ENCODE measurements at places on chromosomes 7 and 10.

DNA sequence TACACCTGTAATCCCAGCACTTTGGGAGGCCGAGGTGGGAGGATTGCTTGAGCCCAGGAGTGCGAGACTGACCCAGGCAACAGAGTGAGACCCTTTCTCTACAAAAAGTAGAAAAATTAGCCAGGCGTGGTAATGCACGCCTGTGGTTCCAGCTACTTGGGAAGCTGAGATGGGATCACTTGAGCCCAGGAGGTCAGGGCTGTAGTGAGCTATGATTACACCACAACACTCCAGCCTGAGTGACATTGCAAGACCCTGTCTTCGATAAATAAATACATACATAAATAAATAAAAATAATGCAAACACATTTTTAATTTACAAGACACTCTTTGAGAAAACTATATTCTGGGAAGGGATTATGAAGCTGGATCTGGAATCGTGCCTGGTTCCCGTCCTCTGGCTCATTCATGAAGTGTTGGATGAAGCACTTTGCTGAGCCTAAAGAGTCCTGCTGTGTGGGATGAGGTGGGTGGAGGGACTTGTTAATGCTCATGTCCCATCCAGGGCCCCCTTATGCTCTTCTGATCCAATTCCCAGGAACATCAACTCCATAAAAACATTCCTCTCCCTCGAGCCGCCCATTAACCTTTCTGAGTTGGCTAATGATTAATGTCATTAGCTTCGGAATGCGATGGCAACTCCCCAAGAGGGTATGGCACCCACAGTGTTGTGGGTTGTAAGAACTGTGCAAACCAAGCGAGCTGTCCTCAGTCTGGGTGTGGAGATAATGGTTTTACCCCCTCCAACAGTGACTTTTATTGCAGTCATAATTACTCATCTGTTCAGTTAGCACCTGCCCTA, 236.3 kb downstream of the BAMBI start:
- DNase-seq = no peak

- DNase-seq = no peak
Measured at GRCh38 chr10:98262571-98262970, 5.4 kb downstream of the LOXL4 start.

DNA sequence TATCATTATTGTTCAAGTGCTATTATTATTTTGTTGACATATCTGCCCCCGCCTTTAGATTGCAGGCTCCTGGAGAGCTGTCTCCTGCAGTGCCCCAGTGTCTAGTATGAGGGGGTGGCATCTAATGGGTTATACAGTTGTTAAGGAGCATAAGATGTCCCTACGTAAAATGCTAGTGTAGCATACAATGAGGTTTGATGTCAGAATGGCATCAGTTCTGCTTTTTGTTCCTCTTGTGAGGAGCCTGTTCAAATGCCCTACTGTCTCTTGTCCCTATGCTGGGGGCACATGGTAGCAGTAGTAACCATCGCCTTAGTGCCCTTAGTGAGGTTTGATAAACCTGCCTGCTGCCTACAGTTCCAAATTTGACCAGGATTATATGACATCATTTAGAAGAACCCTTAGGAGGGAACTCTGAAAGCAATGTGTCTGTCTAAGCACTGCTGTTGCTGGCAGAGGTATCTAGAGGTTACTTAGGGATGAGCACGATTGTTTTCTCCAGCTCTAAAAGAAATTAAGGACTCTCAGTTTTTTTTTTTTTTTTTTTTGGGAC, 9.7 kb downstream of the CREM start:
- no peak for DNase-seq

DNA sequence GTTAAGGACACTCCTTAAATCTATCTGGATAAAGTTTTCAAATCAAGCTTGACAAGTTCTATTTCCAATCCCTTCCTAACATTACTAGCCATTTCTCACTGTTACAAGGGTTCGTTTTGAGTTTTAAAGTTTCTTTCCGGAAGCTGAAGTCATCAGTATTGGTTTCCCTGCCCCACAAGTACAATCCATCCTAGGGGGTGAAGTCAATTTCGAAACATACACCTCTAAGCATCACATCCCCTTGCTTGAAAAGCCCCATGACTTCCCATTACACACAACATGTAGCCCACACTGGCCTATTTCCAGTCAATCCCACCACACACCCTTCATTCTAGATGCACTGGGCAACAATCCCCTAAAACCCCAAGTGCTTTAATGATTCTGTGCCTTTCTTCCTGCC, 13.0 kb downstream of the DPY19L1 start:
- DNase-seq = no peak

- DNase-seq = no peak
Measured at GRCh38 chr10:97896756-97897358, 47.2 kb downstream of the GOLGA7B start.

DNA sequence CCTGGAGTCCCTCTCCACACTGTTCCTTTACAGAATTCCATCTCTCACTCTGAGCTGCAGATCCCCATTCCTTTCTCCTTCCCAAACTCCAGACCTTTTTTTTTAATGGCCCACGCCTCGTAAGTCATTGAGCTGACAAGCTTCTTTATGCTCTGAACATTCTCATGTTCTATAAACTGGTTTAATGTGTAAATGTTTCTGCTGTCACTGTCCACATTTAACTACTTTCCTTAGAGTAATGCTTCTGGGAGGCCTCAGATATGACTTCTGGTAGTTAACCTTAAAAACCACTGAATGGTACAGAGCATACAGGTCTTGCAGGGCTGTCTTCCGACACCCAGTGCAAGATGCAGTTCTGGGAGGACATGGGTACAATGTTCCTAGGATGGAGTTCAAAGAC, 71.1 kb upstream of the CAMK2B start:
- no peak for DNase-seq

DNA sequence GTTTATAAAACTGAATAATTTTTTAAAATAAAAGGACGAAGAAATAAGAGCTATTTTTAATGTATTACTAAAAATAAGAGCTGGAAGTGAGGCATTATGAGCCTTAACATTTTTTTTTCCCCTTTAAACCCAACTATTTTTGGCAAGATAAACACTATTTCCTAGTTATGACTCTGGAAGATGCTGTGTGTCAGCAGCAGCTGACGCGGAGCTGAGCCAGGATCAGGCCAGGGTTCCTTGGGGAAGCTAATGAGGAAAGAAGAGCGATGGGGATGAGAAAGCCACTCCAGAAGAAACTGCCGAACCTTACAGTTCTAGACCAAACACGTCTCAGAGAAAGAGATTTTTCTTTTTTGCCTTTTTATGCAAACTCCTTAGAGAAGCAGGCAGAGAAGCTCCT, 85.9 kb downstream of the USP6NL start:
- no peak for DNase-seq

- DNase-seq = no peak
Measured at GRCh38 chr10:25555865-25556264, 378.2 kb upstream of the MYO3A start.

DNA sequence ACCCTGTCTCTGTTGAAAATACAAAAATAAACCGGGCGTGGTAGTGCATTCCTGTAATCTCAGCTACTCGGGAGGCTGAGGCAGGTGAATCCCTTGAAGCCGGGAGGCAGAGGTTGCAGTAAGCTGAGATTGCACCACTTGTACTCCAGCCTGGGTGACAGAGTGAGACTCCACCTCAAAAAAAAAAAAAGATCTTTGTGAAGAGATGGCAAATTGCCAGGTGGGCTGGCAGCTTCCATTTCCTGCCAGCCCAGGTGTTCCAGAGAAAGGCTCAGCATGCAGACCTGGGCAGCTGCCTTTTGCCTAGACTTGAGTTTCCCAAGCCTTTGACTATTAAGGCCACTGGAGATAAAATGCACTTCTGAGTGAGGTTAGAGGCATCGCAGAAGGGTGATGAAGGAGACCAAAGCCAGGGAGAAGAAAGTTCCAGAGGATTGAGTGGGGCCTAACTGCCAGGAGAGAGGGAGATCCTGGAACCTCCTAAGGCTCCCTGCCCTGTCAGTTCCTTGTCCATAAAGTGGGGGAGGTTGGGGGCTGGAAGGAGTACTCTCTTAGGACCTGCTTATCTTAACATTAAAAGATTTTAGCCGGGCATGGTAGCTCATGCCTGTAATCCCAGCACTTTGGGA, 10.0 kb upstream of the DDIT4 start:
- DNase-seq = no peak

DNA sequence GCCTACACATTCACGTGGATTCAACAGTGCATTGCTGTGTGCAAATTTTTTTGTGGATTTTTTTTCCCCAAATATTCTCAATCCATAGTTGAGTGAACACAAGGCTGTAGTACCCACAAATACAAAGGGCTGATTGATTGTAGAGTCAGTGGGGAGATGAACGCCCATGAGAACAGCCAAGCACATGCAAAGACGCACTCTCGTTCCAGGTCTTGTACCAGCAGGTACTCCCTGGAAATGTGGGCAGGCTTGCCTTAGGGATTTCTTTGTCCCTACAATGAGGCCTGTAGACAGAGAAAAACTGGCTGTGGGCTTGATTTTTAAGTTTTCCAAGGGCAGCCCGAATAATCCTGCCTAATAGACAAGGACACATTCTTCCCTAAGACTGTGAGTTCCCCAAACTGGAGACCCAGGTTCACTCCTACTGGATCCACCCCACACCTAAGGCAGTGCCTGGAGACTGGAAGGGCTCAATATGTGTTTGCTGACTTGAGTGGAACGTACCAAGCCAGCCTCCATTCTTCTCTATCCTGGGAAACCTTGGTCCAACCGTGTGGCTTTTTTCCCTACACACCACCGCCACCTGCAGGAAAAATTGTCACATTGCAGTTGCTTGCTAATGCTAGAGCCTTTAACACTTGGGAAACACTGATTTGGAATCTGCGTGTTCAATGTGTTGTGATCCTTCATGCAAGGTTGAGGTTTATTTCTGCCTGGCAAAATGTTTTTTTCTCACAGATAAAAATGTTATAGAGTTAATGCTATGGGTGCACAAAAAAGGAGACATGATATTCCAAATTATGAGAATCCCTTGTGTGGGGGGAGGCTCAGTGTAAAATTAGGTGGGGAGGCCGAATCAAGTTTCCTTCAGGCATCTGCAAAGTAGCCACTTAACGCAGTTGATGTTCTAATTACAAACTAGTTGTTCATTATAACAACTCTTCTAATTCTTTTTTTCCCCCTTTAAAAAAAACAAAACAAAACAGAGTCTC, 49.3 kb downstream of the PPP1R17 start:
- no peak for DNase-seq

DNA sequence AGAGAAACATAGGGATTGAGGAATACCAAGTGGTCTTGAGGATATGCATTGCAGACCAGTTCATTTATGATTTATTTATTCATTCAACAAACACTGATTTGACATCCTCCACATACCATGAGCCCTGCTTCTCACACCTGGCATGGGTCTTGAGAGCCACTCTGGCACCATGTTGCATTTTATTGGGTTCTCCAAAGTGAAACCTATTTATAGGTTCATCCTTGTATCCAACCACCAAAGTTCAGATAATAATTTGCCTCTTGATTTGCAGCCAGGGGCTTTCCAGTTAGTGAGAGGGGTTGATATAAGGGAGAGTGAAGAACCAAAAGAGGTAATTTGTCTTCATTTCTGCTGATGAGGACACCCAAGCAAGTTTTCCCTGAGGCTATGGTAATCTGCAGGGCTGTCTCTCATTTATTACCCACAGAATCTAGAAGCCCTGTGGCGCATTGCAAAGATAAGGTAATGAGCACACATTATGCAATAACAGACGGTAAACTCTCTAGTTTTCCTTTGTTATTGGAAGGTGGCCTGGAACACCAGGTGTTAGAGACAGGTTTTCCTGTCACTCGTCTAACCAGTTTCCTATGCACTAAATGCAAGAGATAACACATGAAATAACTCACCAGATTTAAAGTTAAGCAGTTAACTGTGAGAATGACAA, 28.8 kb upstream of the ICA1 start:
- DNase-seq = no peak

- DNase-seq = no peak
Measured at GRCh38 chr10:92142949-92143348, 147.9 kb downstream of the CPEB3 start.

DNA sequence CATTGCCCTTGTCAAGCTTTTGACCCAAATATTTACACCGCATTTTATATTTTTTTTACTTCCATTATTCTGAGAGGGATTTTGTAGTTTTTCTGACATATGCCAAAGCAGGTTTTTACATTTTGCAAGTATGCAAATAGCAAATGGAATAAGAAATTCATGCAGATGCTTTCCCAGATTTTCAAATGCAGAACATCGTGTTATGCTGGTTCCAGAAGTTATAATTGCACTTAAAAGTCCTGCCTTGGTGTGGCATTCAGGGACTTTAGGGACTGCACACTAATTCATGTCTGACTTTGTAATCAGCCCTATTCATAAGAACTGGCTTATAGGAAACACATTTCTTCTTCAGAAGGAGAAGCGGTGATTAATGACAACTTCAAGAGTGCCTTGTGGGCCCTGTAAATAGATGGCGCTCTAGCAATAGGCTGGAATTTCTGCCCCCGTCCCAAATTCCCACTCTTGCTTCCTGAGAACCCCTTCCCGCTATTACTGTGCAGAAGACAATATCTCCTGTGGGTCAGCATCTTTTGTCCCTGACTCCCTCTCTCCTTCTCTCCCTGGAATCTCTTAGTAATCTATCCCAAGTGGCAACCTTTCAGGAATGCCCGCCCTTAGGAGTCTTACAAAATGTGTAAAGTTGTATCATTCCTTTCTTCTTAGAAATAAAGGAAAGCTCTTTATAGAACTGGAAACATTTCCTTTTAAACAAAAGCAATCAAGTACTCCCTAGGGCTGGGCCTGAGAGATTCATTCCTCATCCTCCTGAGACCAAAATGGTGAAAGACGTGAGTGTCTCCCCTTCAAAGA, 264.0 kb downstream of the INHBA start:
- DNase-seq = no peak

GRCh38 chr7:28161331-28161730, 19.3 kb downstream of the JAZF1 start:
- DNase-seq = no peak

GRCh38 chr7:151628846-151629604, 109.3 kb upstream of the RHEB start:
- DNase-seq = no peak

- no peak for DNase-seq
Measured at GRCh38 chr7:37495574-37496184, 47.0 kb upstream of the ELMO1 start.

DNA sequence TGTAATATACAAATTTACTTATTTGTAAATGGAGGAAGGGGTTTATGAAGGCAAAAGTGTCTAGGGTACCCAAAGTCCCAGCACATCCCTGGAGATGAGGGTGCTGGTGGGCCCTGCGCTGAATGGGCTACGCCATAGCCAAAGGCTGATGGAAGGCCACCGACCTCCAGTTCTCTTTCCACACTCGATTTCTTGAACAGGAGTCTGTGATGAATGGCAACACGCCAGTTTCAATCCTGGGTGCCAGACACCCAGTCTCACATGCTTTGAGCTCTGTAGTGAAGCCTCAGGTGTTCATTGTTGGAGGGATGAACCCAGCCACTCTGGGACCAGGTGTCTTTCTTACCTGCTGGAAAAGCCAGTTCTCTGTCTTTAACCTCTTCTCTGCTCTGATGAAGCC, 752 bp downstream of the LRMDA start:
- DNase-seq = no peak

Measured in stimulated activated CD4-positive, alpha-beta T cell treated with anti-CD3 and anti-CD28 coated beads, Interleukin-12 subunit alpha, Interleukin-12 subunit beta, amount 100 ng/mL, for 4 hours (primary cell).